ENCODE measurements at places on chromosomes 16 and 17.

DNA sequence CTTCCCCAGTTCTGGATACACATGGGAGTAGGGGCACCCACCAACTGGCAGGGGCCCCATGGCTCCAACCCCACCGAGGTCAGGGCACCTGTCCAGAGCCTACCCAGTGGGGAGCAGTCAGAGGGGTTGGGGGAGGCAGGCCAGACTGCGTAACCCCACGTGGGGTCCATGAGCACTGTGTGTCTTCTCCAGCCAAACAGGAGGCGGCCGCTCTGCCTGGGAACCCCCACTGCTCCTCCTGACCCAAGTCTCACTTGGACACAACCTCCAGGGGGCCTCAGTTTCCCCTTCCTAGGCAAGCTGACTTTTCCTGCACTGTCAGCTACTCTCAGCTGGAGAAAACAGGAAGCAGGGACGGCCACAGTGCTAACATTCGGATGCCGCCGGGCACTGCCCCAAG lies 7.5 kb downstream of the ZNF469 start:
- DNase-seq: no peak

DNA sequence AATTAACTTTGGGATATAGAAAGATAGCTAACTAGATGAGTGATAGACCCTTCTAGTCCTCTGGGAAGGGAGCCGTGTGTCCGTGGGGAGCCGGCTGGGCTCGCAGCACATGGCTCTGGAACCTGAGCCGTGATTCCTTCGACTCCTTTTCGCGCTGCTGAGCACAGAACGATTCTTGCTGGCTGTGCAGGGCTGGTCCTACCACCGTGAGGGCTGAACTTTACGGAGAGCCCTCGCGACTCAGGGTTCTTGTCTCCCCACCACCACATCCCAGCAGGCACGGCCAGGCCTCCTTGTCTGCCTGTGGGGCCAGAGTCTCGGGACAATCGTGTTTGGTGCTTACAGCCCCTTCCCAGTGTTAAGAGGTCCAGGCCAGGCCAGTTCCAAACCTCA lies 13.8 kb upstream of the TCF25 start:
- DNase-seq: no peak

GRCh38 chr16:20380782-20381181 lies 23.8 kb downstream of the PDILT start:
- no peak for DNase-seq

GRCh38 chr17:6711081-6711674 lies 2.0 kb downstream of the SLC13A5 start:
- no peak for DNase-seq

Data from GM12892 (cell line).